Stimulated activated CD4-positive, alpha-beta T cell treated with anti-CD3 and anti-CD28 coated beads, Interleukin-1b, Interleukin-23, amount 100 ng/mL, for 1 hour (primary cell): ENCODE measurements at places on chromosomes 1 and 21.

DNA sequence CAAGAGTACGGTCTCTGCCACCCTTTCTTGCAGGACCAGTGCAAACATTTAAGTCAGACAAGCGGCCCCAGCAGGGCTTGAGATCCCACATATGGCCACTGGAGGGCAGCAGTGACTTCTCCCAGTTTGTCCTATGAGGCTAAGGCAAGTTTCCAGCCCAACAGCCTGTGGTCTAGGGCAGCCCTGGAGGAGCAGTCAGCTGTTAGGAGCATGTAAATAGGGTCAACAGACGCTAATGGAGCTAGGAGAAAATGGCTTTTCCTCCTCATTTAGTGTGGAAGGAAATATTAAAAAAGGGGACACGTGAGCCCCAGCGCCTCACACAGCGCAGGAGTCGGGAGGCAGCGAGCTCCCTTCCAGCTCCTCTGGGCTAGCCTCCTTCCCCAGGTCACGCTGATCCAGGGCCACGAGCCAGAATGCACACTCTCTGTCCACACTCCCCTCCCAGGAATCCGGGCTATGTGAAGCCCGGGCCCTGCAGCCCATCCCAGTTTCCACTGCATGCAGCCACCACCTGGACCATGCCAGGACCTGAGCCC is 95.6 kb downstream of the LAMC2 start:
- DNase-seq: peak; percentile 52

- no peak for DNase-seq
These were observed 282.3 kb downstream of the USH2A start for GRCh38 chr1:216140730-216141524.

- DNase-seq: no peak
These were observed 60.0 kb downstream of the MEGF6 start for GRCh38 chr1:3551290-3551678.

GRCh38 chr1:53959664-53960250 is 13.6 kb downstream of the LRRC42 start:
- no peak for DNase-seq

DNA sequence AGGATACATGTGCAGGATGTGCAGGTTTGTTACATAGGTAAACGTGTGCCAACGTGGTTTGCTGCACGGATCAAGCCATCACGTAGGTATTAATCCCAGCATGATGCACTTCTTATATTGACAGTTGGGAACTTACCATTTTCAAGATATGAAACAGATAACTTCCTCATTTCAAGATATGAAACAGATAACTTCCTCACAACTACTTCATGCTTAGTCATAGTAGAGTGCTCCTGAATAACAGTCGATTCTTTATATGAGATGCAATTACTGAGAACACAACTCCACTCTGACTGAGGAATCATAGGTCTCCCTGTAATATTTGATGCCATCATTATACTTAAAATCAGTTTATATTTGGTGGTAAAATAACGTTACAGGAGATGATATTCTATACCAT is 1124.3 kb downstream of the AMY1C start:
- DNase-seq: no peak

- DNase-seq: no peak
These were observed 52.9 kb downstream of the OSBPL9 start for GRCh38 chr1:51669816-51670215.

GRCh38 chr1:181655756-181656155 is 172.4 kb downstream of the CACNA1E start:
- no peak for DNase-seq
